Hematopoietic multipotent progenitor cell treated with erythropoietin and hydrocortisone succinate and interleukin-3 and kit ligand, for 17 days (in vitro differentiated cells): ENCODE measurements at places on chromosomes 1 and 21.

DNA sequence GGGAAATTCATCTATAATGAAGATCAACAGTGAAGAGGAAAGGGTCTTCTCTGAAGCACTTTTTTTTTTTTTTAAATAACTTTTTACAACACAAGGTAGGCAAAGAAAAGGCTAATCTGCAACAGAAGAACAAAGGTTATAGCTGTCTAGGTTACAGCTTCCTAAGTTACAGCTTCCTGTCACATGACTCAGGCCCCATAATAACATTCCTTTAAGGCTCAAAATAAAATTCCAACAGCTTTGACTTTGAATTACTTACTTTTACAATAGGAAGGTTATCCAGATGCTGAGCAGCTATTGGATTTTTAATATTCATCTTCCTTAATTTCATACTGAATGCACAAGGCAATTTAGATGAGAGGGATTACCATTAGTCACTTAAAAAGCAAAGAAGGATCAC, 40.4 kb upstream of the TMEM61 start:
- no peak for DNase-seq

- DNase-seq: no peak
Observed at GRCh38 chr1:248843687-248844086, 5.7 kb downstream of the ZNF672 start.

DNA sequence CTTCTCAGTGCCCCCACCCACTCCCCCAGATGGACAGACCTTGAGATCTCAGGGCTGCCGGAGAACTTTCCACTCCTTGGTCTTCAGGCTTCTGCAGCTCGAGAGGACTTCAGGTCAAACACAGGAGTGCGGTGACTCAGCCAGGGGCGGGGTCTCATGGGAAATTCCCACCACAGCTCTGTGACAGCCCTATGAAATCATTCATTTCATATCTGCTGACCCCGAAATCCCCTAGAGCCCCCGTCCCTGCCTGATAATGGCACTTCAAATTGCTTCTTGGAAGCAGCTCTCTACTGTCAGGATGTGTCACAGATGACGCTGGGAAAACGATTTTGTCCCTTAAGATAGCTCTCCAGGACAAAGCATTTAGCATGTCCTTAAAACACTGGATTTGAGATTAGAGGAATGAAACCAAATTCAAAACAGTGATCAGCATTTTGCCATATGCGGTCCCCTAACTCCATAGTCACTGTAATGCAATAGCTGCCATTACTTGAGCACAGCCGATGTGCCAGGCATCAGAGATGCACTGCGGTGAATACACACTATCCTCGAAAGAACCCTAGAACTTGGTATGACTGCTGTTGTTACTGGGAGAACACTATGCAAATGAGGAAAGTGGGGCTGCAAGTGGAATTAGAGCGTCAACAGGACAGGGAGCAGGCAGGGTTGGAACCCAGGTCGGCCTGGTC, at the start of gene TNFRSF9:
TSS of gene TNFRSF9 (minus strand) at position 95 of the 692 bp plus-strand sequence. CDS start 845 bp downstream, outside the sequence.
- no peak for DNase-seq

GRCh38 chr1:114718661-114719423, 2.3 kb upstream of the NRAS start:
- no peak for DNase-seq

GRCh38 chr1:57824535-57824934, 400.7 kb upstream of the DAB1 start:
- DNase-seq: no peak

DNA sequence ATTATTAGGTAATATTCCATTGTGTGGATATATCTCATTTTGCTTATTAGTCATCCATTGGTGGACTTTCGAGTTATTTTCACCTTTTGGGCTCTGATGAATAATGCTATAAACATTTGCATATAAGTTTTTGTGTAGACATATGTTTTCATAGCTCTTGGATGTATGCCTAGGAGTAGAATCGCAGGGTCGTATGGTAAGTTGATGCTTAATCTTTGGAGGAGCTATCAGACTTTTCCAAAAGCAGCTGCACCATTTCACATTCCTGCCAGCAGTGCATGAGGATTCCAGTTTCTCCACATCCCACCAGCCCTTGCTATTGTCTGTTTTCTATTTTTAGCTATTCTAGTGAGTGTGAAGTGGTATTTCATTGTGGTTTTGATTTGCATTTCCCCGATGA, 120.3 kb upstream of the TMEM51 start:
- no peak for DNase-seq

DNA sequence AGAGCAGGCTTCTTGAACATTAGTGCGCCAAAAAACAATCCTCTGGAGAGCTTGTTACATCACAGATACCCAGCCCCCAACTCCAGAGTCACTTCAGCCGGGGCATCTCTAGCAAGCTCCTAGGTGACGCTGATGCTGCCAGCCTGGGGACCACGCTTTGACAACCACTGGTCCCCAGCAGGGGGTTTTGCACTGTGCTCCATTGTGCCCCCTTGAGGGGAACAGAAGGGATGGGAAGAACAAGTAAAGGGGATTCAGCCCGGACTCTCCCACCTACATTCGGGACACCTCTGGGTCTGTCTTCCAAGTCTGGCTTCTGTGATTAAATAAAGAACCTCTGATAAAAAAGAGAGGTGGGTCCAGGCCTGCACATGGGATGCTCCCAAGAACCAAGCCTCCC, 60.4 kb downstream of the ATP5PO start:
- DNase-seq: no peak

DNA sequence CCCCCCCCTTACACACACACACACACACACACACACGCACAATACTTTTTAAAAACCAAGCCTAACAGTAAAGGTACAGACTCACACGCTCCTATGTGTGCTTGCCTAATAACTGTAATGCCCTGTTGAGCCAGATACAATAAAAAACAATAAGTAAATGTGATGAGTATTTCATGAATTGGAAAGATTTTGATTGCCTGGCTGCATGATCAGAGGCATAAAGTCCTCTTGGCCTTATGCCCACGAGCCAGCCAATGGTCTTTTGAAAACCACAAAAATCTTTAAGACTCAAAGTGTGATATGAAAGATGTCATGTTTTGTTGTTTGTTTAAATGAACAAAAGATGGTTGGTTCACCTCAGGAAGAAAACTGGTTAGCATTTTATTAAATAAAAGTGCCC, 441.9 kb upstream of the ZRANB2 start:
- DNase-seq: no peak

- DNase-seq: no peak
Observed at GRCh38 chr1:57470036-57470435, 46.2 kb upstream of the DAB1 start.

DNA sequence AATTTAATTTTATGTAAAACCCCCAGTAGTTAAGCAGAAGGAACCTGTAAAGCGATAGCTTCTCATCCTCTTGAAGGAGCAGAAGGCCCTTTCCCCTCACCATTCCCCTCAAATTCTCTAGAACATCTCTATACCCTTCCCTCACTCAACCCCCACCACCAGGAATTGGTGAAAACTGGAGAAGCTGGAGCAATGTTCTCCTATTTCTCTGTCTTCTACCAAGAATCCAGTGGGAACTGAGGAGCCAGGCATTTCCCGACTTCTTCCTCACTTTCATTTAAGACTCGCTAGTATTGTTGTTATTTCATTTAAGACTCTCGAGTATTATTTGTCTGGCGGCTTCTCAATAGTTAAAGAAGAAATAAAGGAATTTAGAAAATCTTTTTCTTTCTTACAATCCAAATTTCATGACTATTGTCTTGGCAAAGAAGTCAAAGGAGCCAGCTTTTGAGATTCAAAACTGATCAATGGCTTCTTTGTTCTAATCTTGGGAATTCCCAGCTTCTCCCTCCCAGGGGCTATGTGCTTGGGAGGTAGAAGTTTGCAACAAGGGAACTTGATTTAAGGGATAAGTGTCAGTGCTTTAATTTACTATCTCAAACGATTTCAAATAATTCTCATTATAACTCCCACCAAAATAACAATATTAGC, 253.3 kb upstream of the ADGRL2 start:
- DNase-seq: no peak

GRCh38 chr1:50982611-50983010, 12.6 kb downstream of the CDKN2C start:
- no peak for DNase-seq

GRCh38 chr1:65921446-65921845, 128.8 kb downstream of the PDE4B start:
- DNase-seq: no peak

DNA sequence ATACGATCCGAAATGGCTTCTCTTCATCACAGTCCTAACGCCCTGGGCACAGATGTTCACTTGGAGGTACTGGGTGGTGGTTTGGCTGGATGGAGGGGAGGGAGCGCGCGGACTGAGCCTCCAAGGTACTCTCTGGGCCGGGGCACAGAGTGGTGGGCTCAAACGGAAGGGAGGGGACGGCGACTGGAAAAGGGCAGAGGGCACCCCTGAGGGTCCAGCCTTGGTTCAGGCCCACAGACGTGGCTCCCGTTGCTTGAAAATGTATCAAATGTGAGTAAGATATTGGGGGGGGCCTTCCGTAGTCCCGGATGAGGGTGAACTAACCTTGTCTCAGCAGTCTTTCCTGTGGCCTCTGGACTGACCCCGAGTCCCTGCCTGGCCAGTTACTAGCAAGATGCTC, 463 bp downstream of the IL12RB2 start:
- no peak for DNase-seq

GRCh38 chr21:35102488-35103371, 53.6 kb upstream of the RUNX1 start:
- DNase-seq: no peak

GRCh38 chr1:31239653-31240241, at the start of gene NKAIN1:
NKAIN1 (minus strand) TSS chr1:31239887; CDS start chr1:31239547, 340 bp downstream.
- no peak for DNase-seq

GRCh38 chr1:209937996-209938959, at the start of gene SYT14:
SYT14 (plus strand) TSS chr1:209938217; CDS start chr1:209938265, 48 bp downstream.
- DNase-seq: no peak

GRCh38 chr1:159860456-159860855, 2.0 kb downstream of the VSIG8 start:
- no peak for DNase-seq
